H54 (cell line): ENCODE measurements at places on chromosomes 4 and X.

DNA sequence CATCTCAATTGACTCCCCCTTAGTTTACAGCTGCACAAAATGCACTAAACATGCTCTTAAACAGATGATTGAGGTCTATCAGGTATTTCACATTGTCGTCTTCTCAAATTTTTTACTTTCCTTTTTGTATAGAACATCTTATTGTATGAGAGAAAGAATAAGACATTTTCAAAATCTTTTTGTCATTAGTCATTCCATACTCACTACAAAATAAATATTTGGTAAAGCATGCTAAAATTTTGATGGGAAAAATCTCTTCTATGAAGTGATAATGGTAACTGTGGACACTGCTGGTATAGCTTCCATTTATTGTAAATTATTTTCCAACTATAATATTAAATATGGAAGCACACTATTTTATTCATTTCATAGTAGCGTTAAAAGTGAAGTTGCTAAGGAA, 185.6 kb upstream of the FSTL5 start:
- DNase-seq = no peak

DNA sequence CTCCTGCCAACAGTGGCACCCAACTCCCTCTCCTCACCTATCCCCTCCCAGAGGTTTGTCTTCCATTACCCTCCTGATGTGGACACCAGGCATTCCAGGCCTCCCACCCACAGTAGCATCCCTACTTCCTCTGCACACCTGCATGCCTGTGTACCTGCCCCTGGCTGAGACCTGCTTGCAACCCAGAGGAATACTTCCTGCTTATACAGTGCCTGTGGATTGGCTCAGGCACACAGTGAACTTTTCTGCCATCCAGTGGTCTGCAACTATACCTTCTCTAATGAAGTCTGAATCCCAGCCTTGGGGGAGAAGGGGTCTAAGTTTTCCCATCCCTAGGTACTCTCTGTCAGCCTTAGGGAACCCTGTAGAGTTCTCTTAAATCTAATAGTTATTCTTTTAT, 169.9 kb downstream of the IQCM start:
- DNase-seq = no peak

DNA sequence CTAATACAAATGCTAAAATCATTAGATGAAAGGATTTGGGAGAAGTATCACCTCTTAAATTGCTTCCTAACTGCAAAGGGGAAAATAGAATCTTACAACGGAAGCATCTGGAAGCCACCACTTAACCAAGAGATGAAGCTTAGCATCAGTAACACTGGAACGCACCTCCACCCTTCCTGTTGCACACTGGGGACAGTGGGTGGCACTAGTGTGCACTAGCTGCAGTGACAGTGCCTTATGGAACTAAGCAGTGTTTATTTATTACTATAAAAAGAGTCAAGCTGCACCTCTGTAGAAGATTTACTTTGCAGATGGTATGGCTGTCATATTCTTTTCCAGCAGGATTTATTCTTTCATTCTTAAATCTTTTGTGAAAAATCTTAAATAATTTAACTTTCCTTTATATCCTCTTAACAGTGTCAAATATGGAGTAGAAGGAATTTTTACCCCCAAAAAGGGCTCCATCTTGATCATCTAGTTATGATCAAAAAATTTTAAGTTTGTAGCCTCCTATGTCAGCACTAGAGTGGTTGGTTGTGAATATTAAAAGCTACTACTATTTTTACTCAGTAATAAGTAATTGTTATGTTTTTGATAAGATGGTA, 76.7 kb downstream of the SCD5 start:
- DNase-seq = no peak

- DNase-seq = no peak
Observed at GRCh38 chr4:167906851-167907250, 185.5 kb upstream of the ANXA10 start.

DNA sequence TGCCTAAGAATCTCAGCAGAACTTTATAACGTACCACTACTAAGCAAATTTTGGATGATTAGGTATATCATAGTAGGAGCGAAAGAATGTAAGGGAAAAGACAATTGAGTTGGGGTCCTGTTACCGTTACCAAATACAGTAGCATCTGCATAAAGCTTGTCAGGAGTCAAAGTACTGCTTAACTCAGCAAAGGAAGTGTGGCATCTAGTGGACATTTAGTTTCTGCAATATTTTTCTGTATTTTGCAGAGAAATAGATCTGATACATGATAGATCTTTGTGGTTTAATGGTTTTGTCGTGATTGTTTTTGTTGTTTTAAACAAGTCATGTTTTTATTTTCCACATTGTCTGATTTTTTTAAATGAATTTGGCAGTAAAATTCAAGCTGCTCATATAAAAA, 81.0 kb upstream of the SMARCAD1 start:
- DNase-seq = no peak

- no peak for DNase-seq
Observed at GRCh38 chr4:84644087-84644486, 61.2 kb downstream of the CDS1 start.

- DNase-seq = no peak
Observed at GRCh38 chr4:2882341-2882740, 38.7 kb downstream of the ADD1 start.
